Aortic smooth muscle cell (primary cell): ENCODE measurements at places on chromosomes 16 and 17. TPM values are rescaled to one million over a fixed set of nuclear protein-coding genes. Genes with fewer than 3 reads are reported as not detected.

CWC25 gene
- total RNA-seq, result 10.1 and 10.6 TPM in 2 replicates

KRTAP16-1 gene
- total RNA-seq, result not detected in 2 replicates

TP53TG3 gene
- 0.25 TPM in 1 of 2 replicates, not detected in the other for total RNA-seq

TBC1D3B gene
- total RNA-seq, result 1.1 and 1.7 TPM in 2 replicates

USP43 gene
- 0.06 TPM in 1 of 2 replicates, not detected in the other for total RNA-seq

FBXW10 gene
- total RNA-seq, result under 0.01 and 0.06 TPM in 2 replicates
